ENCODE measurements at places on chromosomes 7 and 10.

- peak; percentile 14 for DNase-seq
Measured at GRCh38 chr10:27153845-27154193, 365 bp downstream of the YME1L1 start.

DNA sequence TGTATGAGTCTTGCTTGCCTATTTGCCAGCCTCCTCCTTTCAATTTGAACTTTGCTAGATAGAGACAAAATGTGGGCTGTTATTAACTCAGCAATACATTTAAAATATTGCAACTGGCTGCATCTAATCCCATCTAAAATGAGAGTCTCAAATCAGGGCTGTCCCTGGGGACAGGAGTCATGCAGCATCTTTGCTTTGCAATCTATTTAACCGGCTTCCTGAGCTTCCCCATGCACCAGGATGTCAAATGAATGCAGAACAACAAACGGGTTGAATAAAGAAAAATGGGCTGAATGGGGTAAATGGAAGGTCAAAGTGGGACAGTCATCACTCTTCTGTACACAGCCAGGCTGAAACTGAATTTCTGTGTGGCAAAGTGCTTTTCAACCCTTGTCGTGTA, 89.2 kb downstream of the AOAH start:
- DNase-seq = no peak

GRCh38 chr10:121594623-121595350, 3.5 kb downstream of the FGFR2 start:
- peak; percentile 76 for DNase-seq

GRCh38 chr10:93916257-93917063, 22.7 kb downstream of the SLC35G1 start:
- DNase-seq = peak; percentile 17

GRCh38 chr7:84176716-84177115, 17.9 kb downstream of the SEMA3A start:
- no peak for DNase-seq

- DNase-seq = peak; percentile 36
Measured at GRCh38 chr10:89426230-89426868, 12.0 kb downstream of the IFIT5 start.

GRCh38 chr7:5139998-5140397, 50.0 kb upstream of the WIPI2 start:
- no peak for DNase-seq

- no peak for DNase-seq
Measured at GRCh38 chr10:95537542-95537927, 23.6 kb downstream of the SORBS1 start.

GRCh38 chr10:26219676-26220075, 3.1 kb downstream of the GAD2 start:
- no peak for DNase-seq

- no peak for DNase-seq
Measured at GRCh38 chr7:20330928-20331909, 519 bp downstream of the ITGB8 start.

GRCh38 chr7:78311181-78311580, 512.6 kb downstream of the PHTF2 start:
- DNase-seq = no peak

DNA sequence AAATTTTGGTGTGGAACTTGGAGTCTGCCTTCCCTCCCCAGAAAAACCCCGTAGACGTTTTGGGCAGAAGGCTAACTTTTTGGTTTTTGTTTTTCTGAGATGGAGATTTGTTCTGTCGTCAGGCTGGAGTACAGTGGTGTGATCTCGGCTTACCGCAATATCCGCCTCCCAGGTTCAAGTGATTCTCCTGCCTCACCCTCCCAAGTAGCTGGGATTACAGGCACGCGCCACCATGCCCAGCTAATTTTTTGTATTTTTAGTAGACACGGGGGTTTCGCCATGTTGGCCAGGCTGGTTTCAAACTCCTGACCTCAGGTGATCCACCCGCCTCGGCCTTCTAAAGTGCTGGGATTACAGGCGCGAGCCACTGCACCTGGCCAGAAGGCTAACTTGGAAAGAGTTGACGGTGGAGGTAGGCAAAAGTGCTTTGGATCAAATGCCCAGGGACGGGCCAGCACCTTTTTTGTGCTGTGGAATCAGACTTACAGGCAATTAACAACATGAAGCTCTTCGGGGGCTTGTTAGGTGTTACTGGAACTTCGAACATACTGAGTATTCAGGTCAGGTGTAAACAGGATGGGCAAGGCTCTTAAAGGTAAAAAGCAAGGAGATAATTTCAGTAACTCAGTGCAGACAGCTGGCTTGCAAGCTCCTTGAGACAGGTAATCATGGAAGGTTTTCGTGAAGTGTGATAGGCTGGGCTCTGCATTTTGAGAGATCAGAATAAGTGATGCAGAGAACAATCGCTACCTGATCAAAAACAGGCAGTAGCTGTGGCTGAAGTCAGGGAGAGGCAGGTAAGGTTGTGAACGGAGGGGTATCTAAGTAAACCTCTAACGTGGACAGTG, 1.8 kb downstream of the PPP1R35 start:
- DNase-seq = no peak

DNA sequence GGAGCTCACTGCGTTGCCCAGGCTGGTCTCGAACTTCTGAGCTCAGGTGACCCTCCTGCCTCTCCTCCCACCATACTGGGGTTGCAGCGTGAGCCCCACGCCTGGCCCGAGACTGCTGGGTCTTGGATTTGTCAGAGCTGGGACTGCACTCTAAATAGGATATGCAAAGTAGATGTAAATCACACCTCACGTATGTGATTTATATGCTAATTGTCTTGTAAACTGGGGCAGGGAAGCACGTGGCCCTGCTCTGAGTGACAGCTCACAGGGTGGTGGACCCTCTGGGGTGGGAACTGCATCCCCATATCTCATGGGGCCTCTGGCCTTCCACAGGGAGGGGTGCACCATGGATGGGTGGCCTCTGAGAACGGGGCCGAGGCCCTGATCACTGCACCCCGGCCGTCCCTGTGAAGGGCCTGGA, 34.1 kb downstream of the GET4 start:
- no peak for DNase-seq

- no peak for DNase-seq
Measured at GRCh38 chr10:115706026-115706425, 567.0 kb downstream of the GFRA1 start.

- no peak for DNase-seq
Measured at GRCh38 chr10:131547129-131547799, 235.7 kb upstream of the TCERG1L start.

DNA sequence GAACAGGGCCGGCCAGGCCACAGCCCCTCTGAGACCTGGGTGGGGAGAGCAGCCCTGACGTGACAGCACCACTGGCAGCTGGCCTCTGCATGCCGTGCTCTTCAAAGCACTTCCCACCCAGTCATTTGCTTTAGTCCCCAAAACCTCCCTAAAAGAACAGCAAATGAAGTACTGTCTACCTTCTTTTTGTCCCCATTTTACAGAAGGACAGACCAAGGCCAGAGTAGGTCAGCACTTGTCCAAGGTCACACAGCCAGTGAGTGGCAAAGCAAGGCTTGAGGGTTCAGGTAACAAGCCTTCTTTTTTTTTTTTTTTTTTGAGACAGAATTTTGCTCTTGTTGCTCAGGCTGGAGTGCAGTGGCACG, 15.1 kb downstream of the ATP6V1F start:
- DNase-seq = no peak
